H9 (cell line): ENCODE measurements at places on chromosomes 3 and 15. TPM values are rescaled to one million over a fixed set of nuclear protein-coding genes. Genes with fewer than 3 reads are reported as not detected.

UROC1 gene
- not detected in 2 replicates for total RNA-seq

SAMD7 gene
- not detected in 2 replicates for total RNA-seq

- no peaks in the 10 kb centered on the region for H3K4me1 ChIP-seq
- DNase-seq: no peak
Measured at GRCh38 chr3:157529751-157530150, 26.5 kb upstream of the VEPH1 start.

GRCh38 chr3:189490749-189491148, 140.4 kb upstream of the TP63 start:
- no peak overlapping the region for H3K27ac ChIP-seq
- no peak overlapping the region for H3K4me3 ChIP-seq
- H3K27me3 ChIP-seq: no peaks in the 10 kb centered on the region
- DNase-seq: no peak
- H3K36me3 ChIP-seq: no peaks in the 10 kb centered on the region
- no peaks in the 10 kb centered on the region for H3K4me1 ChIP-seq

DNA sequence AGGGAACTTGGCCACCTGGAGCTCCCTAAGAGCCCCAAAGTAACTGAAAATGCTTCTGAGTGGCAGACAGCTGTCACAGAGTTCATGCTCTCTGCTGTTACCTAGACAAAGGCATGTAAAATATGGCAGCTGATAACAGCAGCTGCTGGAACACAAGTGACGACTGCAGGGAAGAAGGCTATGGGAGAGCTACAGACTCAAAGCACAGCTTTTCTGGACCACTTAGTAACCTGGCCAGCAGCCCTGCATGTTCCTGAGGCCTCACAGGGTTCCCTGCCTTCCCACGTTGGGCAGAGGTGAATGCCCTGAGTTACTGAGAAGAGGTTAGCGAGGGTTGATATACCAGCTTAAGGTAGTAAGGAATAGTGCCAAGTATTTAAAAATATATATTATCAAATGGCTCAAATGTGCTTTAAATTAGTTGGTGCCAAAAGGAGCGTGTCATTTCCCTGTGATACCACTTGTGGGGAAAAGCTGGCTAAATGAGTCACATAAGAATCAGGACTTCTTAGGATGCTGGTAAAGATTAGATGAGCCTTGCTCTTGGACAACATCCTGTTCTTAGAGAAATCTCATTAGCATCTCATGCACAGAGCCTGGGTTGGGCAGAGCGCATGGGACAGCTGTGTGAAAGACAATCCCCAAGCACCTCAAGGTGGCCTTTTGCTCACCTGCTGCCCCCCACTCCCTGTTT, 76.4 kb upstream of the SCN5A start:
- H3K36me3 ChIP-seq: no peaks in the 10 kb centered on the region
- no peak overlapping the region for H3K4me3 ChIP-seq
- no peak overlapping the region for H3K27ac ChIP-seq
- H3K27me3 ChIP-seq: no peaks in the 10 kb centered on the region

DNA sequence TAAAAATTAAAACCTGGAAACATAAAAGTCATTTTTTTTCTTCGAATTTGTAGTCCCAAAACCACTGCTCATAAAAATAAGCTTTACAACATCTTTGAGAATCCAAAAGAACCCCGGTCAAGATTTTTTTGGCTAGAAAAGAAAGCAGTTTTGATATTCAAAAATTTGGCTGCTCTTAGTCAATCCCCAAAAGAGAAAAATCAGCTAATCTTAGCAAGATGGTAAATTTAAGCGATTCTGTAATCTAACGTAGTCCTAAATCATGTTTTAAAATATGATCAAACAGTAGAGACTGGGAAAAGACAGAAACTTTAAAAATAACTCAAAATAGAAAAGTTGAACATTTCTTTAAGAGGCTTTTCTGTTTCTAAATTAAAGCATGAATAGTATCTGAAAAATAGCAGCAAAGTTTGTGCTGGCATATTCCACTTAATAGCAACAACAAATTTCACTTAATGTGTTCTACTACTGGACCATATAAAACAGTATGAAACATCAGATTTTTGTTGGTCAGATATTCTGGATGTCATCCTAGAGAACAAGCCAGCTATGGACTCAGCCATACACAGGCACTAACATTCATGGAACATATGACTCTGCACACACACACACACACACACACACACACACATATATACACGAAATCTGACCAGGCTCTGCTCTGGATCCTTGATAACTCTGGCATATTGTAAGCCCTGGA, 19.1 kb upstream of the NR2F2 start:
- no peak for DNase-seq
- H3K27me3 ChIP-seq: no peaks in the 10 kb centered on the region
- H3K4me3 ChIP-seq: no peak overlapping the region
- H3K36me3 ChIP-seq: no peaks in the 10 kb centered on the region
- no peaks in the 10 kb centered on the region; the same call in 1 of the 2 replicates for H3K4me1 ChIP-seq

DNA sequence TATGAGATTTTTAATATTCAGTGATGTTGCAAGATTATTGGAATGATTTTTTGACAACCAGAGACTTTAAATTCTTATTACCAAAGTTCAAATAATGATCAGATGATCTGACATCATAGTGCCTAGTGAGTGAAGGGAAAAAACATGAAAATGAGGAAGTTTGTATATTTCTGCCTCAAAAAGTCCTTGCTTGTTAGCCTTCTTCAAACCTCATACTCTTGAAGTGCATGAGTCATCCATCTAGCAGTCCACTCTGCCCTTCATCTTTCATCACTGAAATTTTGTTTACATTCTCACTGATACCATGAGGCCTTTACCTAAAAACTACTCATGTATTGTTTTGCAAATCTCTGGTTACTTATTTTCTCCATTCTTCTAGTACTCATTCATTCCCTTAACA, 23.9 kb upstream of the OR5H6 start:
- H3K27ac ChIP-seq: no peak overlapping the region
- no peaks in the 10 kb centered on the region for H3K27me3 ChIP-seq
- peaks cover 2% of the 10 kb centered on the region; the same call in 1 of the 2 replicates for H3K4me1 ChIP-seq
- H3K36me3 ChIP-seq: peaks cover 3% of the 10 kb centered on the region; the same call in 1 of the 2 replicates
- DNase-seq: no peak

- no peak for DNase-seq
- no peak overlapping the region for H3K4me3 ChIP-seq
- H3K27me3 ChIP-seq: no peaks in the 10 kb centered on the region
- H3K36me3 ChIP-seq: no peaks in the 10 kb centered on the region
Measured at GRCh38 chr3:59925946-59926345, 876.1 kb upstream of the CFAP20DC start.
